Muscle of back (tissue), 13 donors: ENCODE measurements at places on chromosomes 3 and 15.

- no peak for DNase-seq
Measured at GRCh38 chr15:62145015-62145735, 19.9 kb downstream of the C2CD4B start.

DNA sequence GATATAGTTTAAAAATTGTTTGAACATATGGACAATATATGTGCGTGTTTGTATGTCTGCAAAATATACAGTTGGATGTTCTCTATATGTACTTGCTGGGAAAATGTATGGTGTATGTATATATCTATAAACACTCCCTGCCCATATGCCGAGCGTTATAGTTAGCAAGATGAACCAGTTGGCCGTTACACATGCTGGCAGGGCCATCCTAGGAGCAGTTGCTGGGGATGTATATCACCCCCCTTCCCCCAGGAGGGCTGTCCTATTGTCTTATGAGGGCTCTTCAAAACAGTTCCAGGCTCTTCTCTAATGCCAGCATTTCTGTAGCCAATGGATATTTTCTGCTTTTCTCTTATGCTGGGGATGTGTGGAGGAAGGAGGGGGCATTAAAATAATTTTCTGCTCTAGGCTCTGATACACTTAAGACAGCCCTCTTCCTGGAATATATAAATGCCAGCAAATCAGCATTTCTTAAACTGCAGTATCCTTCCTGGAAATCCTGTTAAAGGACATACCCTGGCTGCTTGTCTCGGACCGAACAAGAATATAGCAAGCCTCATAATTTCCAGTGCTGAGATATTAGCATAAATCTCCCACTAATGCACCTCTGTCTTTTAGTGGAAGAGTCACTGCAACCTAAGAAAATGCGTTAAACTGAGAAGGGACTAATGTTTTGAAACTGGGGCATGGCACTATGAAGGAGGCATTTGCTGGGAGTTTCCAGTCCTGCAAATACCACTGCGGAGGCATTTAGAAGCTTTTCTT lies 134.4 kb downstream of the MDFIC2 start:
- DNase-seq: no peak

GRCh38 chr15:35444557-35445204 lies 101.3 kb downstream of the DPH6 start:
- peak; percentile 60 for DNase-seq

DNA sequence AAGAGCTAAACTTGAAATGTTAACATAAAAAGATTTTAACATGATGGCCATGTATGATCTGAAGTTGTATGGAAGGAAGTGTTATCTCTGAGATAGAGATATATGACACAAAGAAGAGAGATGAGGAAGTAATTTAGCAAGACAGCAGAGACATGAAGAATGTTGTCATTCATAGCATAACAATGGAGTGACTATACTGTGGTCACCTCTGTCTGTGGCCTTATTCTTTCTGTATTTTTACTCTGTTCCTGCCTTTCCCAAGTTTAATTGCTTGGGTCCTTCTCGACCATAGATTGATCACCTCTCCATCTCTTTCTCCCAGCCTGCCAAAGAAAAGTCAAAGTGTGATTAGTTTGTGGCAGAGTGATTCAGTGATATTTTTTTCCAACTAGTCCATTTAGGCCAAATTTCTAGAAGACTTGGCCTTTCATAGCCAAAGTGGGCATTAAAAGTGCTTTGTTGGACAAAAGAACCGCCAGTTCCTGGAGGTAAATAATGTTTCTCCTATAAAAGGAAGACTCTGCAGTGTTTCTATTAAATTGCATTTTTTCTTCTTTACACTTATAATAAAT lies 711.9 kb downstream of the CADM2 start:
- DNase-seq: no peak

DNA sequence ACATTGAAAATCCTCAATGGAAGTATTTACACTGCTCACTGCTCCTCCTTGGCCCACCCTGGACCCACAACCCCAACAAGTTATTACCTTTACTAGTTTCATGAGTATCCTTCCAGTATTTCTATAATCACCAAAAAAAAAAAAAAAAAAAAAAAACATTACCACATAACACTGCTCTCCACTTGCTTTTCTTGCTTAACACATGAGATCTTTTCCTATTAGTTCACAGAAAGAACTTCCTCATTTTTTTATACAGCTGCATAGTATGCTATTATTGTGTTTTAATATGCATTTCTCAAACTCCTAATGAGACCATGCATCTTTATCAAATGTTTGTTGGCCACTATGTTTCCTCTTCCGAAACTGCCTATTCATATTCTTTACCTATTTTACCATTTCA lies 14.6 kb downstream of the GABPB1 start:
- DNase-seq: no peak

DNA sequence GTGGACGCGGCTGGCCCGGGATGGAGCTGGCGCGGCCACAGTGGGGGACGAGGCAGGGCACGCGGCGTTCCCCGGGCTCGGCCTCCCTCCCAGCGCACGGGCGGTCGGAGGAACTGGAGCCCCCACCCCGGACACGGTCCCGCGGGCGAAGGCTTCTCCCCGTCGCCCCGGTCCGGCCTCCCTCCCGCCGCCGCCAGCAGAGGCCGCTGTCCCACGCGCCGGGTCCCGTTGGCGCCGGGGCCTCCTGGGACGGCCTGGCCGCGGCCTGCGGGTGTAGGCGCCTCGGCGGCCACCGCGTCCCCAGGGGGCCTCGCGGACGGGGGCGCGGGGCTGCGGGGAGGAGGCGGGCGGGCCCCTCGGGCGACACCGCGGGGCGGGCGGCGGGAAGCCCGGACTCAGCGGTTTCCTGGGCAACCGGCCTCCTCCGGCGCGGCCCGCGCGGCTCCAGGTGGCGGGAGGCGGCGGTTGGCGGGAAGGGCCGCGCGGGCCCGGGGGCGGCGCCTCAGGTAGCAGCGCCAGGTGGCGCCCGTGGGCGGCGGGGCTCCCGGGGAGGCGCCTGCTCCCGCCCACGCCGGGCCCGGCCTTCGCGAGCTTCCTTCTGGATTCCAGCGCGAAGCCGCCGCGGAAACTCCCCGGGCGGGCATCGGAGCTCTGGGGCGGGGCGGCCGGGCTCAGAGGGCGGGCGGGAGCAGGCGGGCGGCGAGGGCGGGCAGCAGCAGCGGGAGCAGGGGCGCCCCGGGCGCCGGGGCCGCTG lies 26.7 kb downstream of the MELTF start:
- DNase-seq: peak; percentile 84

DNA sequence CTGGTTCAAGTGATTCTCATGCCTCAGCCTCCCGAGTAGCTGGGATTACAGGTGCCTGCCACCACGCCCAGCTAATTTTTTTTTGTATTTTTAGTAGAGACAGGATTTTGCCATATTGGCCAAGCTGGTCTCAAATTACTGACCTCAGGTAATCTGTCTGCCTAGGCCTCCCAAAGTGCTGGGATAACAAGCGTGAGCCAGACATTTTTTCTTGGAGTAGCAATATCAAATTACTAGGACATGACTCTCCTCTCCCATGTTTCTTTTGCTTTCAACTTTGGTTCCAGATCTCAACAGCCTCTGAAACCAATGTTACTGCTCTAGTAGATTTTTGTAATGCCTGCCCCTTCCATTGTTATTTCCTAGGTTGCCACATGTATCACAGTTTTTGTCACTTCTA lies 462.0 kb downstream of the GBE1 start:
- no peak for DNase-seq

- DNase-seq: no peak
Measured at GRCh38 chr3:177977381-177978158, 558.7 kb upstream of the KCNMB2 start.

DNA sequence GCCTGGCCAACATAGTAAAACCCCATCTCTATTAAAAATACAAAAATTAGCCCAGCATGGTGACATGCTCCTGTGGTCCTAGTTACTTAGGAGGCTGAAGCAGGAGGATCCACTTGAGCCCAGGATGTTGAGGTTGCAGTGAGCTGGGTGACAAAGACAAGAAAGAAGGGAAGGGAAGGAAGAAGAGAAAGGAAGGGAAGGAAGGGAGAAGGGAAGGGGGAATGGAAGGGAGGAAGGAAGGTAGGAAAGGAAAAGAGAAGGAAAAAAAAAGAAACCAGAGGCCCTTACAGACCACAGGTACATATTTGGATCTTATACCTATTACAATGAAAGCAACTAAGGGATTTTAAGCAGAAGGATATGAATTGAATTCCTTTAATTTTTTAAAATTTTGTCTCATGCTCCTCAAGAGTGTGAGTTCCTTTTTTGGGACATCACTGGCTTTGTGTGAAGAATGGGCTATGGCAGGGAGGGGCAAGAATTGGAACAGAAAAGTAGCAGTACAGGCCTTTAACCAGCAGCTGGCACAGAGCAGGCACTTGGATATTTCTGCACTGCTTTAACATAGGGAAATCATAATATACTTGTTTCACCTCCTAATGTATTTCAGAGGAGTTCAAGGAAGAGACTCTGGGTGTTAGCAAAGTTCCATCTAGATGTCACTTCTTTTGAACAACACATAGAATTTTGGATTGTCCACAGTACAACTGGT lies 7.9 kb downstream of the RAB27A start:
- DNase-seq: no peak

- no peak for DNase-seq
Measured at GRCh38 chr3:45332493-45332892, 55.9 kb upstream of the LARS2 start.

DNA sequence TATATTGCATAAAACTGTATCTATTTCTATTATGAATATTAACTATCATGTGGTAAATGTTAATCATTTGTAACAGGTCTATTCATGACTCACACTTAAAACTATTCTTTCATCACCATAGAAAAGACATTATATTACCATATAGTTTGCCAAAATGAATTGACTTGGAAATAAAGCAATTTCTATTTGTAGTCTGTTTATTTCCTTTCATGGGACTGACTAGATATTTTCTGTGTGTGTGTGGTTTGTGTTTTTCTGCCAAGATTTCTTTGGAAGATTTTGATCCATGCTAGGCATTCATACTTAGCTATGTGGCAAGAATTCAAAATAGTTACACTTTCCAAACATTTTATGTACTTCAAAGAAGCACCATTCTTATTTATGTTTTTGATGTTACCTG lies 522.5 kb upstream of the AGTR1 start:
- peak; percentile 34 for DNase-seq

DNA sequence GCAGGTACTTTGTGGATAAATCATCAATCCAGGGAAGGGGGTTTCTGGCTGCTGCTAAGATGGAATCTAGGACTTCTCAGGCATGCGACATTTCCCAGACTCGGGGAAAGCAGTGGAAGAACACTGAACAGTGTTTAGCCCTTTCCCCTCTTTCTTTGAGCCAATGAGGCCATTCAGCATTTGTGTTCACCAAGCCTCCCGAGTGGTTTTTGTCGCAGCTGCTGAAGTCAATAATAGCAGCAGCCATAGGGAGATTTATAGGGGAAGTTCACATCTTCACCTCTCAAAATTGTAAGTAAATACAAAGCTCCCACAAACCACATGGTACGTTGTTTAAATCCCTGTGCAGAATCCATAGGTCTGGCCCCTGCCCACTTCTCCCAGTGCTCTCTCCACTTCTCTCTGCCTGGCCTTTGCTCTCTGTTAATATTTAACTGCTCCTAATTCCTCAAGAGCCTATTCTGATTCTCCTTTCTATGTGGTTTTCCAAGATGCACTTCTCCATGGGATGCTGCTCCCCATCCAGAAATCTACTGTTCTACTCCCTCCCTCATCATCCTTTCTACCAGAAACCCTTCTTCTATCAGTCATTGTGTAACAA lies 230.7 kb downstream of the SHQ1 start:
- DNase-seq: no peak
